Renal cortex interstitium (tissue), 15 donors: ENCODE measurements at places on chromosomes 6 and 20.

DNA sequence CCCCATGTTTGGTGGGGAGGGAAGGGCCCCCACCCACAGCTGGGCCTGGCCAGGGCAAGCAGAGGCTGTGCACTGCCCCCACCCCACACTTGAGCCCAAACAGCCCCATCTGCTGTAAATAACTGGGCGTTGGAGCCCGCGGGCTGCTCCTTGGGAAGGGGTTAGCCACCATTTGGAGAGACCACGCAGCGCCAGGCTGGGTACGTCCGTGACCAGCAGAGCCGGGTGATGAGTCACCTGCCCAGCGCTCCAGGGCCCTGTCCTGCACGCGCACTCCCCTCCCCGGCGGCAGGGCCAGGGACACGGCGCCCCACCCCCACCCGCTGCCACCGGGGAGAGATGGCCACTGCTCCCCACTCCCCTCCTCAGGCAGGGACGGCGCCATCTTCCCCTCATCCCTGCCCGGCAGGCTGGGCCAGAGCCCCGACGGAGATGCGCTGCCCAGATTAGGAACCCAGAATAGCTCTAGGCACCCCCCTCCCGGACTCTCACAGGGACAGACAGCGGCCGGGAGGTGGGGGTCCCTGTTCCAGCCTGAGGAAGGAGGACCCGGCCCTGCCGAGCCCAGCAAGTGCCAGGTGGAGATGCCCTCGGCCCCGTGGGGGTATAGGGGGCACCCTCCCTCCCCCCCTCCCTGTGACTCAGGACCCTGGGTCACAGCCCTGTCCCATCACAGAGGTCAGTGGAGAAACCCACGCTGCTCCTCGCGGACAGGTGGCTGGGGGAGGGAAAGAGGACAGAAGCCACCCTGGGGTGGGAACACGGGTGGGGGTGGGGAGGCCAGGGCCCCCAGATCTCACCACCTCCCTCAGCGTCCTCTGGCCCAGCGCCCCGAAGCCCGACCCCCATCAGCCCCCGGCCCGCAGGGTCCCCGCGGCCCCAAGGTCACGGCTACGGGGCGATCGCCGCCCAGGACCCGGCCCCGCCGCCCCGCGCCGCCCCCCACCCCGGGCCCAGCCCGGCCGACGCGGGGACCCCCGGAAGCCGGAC is 642 bp downstream of the EEF1A2 start:
- no peak for DNase-seq

GRCh38 chr20:40741507-40742106 is 52.6 kb upstream of the MAFB start:
- no peak for DNase-seq

GRCh38 chr20:43985121-43985520 is 70.5 kb downstream of the TOX2 start:
- no peak for DNase-seq

GRCh38 chr20:25218109-25218486 is 22.6 kb downstream of the ENTPD6 start:
- DNase-seq = no peak

DNA sequence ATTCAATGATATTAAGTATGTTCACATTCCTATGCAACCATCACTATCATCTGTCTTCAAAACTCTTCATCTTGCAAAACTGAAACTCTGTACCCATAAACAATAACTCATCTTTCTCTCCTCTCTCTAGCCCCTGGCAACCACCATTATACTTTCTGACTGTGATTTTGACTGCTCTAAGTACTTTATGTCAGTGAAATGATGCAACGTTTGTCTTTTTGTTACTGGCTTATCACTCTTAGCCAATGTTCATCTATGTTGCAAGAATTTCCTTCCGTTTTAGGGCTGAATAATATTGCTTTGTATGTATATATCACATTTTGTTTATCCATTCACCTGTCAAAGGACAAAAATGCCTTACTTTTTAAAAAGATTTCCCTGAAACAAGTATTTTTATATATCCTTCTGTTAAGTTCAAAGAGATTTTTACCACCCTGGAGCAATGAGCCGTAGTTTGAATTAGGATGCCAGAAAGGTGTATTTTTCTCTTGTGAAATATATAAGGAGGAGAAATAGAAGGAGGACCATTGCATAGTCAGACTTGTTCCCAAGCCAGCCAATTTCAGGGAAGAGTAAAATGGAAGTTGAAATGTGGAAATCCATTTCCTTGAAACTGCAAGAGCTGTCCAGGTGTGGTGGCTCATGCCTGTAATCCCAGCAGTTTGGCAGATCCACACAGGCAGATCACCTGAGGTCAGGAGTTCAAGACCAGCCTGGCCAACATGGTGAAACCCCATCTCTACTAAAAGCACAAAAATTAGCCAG is 4.0 kb upstream of the CGAS start:
- no peak for DNase-seq

DNA sequence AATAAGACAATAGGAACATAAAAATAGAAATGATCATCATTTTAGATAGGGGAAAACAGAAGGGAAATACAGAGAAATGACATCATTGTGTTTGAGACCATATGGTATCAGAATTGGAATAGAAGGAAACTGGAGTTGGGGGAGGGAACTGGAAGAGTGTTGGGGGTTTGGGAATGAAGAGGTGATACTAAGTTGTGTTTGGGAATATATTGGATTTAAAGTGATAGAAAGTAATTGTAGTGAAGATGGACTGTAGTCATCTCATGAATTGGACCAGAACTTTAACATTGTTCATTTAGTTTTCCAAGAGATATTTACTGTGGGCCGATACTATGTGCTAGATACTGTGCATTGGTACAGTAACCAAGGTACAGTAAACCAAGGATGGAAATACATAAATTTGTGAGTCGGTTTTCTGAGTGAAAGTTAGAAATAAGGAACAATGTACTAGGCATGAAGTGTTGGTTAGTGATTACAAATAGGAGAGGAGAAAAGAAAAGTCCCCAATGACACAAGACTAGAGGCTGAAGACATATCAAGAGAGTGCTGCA is 32.3 kb downstream of the KCNQ5 start:
- no peak for DNase-seq

GRCh38 chr6:116997496-116997895 is 120.5 kb downstream of the RFX6 start:
- DNase-seq = no peak

DNA sequence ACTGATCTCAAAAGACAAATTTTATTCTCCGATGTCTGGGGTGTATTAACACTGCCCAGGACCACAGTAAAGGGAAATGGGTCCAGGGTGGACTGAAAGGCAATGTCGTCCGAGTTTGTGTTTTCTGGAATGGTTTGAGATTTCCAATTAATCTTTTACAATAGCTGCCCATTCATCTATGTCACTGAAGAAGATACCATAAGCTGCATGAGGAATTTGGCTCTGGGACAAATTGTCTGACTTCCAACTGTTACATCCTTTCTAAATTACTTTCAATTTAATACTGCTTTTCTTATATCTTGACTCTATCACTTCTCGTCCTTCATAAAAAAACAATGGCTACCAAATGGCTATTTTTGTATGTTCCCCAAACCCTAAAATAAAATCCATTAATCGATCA is 130.7 kb upstream of the KCNK16 start:
- DNase-seq = no peak

DNA sequence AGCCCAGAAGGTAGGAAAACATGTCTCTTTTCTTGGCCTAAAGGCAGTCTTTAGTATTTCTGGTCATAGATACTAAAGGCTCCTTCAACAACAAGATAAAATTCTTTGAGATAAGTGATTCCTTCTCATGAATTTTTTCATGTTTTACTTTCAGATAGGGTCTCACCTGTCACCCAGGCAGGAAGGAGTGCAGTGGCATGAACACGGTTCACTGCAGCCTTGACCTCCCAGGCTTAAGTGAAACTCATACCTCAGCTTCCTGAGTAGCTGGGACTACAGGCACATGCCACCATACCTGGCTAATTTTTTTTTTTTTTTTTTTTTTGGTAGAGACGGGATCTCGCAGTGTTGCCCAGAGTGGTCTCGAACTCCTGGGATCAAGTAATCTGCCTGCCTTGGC is 9.1 kb downstream of the PNLDC1 start:
- DNase-seq = no peak

DNA sequence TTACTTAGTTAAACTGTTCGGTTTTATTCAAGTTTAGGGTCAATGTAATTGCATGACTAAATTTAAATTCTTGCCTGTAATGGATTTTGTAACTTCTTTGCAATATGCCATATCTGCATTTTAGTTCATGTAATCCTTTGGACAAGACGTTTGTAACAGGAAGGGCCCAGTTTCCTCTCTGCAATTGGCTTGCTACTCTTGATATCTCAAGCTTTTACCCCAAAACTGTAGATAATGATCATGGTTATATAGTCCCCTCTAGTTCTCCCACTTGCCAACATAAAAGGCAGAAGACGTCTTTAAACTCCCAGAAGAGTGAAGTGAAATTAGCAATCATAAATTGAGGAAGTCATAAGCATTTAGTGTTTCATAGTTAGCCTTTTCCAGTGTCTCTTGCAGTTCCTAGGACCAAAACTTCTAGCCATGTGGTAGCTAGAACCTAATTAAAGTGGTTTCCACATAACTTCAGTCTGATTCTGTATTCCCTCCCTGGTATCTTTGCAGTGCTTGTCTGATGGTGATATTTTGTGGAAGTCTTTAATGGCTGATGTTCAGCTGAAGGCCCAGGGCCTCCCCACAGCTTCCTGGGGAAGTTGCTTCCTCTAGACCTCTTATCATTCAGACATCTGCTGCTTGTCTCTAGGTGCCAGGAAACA is 117.8 kb upstream of the SUPT3H start:
- DNase-seq = no peak

DNA sequence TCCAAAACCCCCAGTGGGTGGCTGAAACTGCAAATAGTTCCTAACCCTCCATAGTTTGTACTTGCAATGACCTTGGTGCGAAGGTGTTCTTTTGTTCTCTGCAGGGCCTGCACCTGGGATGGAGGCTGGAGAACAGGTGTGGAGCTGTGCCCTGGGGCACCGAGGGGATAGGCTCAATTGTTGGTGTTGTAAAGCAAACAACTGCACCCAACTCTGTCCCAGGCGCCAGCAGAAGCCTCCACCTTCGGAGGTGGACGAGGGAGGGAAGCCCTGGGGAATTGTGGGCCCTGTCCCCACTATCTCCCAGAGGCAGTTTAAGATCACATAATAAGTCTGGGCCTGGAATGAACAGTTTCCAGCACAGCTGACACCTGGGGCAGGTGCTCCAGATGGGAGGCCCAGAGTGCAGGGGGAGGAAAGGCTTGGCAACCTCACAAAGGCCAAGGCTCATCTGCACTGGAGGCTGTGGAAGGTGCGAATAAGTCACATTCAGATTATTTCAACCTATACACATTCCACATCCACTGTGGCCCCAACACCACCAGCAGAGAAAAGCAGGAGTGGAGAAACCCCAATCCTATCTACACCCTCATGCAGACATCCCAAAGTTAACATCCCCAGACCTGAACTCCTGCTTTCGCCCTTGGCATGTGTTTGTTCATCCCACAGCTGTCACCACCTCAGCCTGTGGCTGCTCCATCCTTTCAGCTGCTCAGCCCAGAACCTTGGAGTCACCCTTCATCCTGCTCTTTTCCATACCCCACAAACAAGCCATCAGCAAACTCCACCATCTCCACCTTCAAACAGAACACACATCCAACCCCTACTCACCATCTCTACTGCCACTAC is 12.3 kb upstream of the CBFA2T2 start:
- no peak for DNase-seq

DNA sequence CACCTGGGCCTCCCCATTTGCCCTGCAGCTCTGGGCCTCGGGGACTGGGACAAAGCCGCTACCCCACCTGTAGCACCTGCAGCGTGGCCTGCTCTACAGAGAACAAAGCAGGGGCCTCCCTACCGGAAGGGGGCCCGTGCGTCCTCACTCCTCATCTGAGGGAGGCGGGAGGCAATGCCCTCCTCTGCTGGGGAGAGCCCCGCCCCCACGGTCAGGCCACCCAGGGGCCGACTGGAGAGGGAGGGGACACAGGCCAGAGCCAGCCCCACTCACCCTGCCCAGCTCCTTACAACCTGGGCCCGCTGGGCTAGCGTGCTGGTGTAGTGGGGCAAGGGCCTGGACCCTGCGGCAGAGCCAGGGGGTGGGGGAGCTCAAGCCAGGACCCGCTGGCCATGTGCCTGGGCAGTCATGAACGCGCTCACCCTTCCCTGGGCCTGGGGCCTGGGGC is 8.0 kb downstream of the LAMA5 start:
- DNase-seq = no peak

- no peak for DNase-seq
These were observed 26.9 kb upstream of the FUCA2 start for GRCh38 chr6:143538374-143538773.

GRCh38 chr6:72524011-72524645 is 97.7 kb upstream of the KCNQ5 start:
- DNase-seq = no peak

DNA sequence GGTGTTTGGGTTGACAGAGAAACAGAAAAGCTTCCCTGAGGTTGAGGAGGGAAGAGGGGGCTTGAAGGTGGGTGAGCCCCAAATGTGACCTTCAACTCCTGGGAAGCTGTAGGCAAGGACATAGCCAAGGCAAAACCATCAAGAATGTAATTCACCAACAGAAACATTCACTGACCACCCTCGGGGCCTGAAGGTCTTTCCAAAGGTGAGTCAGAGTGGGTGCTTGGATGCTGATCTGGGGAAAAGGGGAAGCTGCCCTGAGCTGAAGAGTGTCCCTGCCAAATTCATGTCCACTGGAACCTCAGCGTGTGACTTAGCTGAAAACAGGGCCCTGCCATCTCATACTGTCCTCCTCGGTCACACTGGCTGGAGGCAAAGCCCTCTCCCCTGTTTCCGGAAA is 234.2 kb upstream of the SULF2 start:
- no peak for DNase-seq

DNA sequence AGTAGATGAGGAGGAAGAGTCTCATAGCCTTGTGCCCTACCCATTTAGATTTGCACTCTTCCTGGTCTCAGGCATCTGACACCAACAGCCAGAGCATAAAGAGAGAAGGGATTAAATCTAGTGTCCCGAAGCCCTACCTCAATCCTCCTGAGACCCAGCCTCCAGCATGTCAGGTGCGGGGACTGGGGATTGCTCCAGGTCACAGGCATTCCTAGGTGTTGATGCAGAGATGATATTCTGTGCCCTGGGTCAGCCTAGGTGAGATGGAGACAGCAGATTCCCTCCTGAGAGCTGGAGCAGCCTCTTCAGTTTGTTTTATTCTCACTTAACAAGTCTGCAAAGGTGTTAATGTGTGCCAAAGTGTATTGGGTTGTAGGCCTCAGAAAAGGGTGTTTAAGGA is 89.8 kb downstream of the ANKRD6 start:
- no peak for DNase-seq

GRCh38 chr20:497979-498378 is 35.6 kb upstream of the TBC1D20 start:
- no peak for DNase-seq
